ENCODE measurements at places on chromosomes 16 and 17.

DNA sequence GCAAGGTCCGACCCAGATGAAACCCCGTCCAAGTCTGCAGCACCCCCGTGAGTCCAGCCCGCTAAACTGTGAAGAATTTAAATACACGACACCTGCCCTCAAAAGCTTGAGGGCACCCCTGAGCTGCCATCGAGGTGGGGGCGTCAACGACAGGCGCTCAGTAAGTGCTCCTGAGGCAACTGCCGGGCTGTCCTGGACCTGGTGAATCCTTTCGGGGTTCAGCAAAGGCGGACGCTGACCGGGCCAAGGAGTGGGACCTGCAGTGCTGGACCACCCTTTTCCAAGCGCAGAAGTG, 512 bp upstream of the ENDOV start:
- DNase-seq: no peak

GRCh38 chr16:1610899-1611632, 806 bp downstream of the IFT140 start:
- peak; percentile 30 for DNase-seq

DNA sequence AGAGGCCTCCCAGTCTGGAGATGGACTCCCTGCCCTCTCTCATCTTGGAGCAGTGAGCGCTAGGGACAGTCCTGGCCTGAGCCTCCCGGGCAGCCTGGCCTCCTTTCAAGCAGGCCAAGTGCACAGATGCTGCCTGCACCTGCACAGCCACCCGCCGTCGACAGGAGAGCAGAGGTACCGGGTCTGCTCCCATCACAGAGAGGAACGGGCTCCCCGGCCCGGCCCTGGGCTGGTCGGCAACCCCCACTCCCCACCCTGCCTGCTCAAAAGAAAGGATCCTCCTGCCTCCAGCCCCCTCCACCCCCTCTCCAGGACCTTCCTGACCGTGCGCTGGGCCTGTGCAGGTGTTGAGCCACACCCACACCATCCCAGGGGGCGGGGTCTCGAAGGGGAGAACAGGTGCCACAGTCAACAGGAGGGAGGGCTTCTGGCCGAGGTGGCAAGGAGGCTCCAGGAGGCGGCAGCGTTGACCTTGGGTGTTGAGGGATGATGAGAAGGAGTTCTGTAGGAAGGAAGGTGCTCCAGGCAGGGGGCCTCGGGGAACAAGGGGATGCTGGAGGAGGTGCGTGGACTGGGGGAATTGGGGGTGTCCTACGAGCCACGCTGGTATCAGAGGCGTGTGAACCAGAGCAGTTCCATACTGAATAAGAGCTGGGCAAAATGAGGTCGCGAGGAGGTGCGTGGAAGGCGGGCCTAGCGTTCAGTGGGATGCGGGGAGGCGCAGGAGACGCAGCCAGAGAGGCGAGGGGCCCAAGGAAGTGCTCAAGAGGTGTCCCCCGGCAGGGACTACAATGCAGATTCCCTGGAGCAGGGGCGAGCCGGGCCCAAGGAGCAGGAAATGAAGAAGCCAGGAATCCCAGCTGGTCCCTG, 967 bp upstream of the CDH15 start:
- DNase-seq: no peak

DNA sequence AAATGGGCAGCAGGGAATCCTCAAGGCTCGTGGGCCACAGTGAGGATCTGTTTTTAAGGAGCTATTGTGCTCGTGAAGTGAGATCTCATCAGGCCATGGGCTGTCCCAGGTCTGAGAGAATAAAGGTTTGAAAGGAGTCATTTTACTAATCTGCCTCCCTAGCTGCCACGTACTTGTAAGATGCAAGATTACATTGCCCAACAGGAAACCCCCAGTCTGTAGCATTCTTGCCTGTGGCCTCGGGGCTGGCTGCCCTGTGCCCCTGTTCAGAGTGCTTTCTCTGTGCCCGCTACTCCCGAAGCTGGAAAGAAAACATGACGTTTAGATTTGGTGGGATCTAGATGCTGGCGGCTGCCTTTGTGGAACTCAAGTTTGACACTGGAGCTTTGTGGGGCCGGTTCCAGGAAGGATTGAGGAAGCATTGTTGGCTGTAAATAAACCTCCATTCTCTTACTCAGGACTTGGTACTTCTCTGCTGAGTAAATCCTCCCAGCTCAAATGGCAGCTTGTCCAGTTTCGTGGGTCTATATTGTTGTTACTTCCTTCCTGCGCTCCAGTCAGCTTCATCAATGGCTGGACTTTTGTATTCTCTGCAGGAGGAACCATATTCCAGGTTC, 21.2 kb downstream of the SAP30BP start:
- no peak for DNase-seq

DNA sequence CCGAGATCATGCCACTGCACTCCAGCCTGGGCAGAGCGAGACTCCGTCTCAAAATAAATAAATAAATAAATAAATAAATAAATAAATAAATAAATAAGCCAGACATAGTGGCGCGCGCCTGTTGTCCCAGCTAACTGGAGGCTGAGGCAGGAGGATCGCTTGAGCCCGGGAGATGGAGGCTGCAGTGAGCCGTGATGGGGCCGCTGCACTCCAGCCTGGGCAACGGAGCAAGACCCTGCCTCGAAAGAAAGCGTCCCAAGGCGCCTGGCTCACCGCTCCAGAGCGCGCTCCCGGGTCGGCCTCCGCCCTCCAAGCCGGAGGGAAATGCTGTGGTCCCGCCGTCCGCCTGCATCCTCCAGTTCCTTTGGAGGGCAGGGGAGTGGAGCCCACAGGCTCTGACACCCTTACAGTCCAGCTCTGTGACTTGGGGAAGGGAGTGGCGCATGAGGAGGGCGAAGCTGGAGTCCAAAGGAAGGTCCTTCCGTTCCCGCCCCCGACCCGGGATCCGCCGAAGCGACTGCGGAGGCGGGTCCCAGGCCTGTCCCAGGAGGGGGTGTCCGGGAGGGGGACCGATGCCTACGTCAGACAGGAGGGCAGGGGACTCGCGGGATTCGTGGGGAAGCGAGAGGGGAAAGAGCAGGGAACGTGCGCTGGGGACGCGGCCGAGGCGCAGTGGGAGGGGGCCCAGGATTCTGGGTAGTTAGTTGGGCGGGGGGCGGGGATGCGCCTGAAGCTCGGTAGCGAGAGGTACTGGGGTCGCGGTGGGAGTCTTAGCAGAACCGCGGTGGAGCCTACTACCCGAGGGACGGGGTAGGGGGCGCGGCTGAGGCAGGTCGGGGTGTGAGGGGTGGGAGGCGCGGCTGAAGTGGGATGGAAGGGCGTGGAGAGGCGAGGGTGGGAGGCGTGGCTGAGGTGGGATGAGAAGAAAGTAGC, 8.4 kb upstream of the TRPV2 start:
- no peak for DNase-seq

DNA sequence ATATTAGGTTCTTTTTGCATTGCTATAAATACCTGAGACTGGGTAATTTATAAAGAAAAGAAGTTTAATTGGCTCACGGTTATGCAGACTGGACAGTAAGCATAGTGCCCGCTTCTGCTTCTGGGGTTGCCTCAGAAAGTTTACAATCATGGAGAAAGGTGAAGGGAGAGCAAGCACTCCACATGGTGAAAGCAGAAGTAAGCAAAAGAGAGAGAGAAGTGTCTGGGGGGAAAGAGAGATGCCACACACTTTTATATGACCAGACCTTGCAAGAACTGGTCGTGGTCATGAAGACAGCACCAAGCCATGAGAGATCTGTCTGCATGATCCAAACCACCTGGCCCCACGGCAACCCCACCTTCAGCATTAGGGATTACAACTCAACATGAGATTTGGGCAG, 45.4 kb downstream of the KCNJ16 start:
- DNase-seq: no peak

DNA sequence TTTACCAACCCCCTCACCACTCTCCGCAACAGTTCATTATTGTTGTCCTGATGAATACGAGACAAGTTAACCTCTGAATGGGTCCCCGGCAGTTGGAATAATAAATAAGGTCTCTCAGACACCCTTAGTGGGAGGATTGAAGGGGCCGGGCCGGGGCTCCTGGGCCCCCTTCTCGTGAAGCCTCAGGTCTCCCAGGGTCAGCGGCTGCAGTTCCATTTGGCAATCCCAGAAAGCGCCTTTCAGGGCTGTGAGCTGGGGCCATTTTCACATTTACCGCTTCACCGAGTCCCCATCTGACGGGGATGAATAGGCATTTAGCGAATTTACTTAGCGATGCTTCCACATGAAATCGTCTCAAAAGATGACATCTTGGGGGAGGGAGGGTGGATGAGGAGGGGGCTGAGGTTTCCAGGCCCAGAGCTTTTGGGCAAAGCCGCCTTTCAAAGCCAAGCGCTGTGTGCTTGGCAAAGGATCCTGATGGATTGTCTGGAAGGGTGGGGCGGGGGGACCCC, 309.8 kb downstream of the XYLT1 start:
- DNase-seq: no peak

- no peak for DNase-seq
Observed at GRCh38 chr16:22402191-22402590, 27.8 kb upstream of the CDR2 start.

GRCh38 chr17:58488428-58488890, 251 bp upstream of the HSF5 start:
- DNase-seq: no peak

DNA sequence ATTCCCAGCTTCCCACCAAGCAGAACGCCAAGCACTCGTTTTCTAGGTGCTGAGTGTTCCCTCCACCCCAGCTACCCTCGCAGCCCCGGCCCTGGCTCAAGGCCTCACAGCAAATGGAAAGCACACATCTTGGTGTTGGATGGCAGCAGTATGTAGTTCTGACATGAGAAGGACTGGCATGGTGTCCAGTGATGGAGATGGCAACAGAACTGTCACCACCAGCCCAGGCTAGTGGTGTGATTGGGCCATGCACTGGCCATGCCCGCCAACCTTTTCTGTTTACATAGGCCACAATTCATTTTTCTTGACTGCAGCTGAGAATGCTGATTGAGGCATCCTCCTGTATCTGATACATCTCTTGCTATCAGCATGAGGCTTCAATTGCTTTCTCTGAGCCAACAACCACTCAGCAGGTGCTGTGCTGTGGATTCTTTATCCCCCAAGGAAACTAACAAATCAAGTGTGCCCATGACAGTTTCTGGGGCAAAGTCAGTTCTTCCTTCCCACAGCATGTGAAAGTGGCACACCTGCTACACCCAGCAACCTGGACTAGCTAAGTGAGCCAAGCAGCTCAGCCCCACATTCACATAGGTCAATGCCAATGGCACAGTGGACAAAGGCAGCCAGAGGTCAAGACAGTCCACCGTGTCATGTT, 3.8 kb downstream of the SLC12A4 start:
- DNase-seq: no peak

- no peak for DNase-seq
Observed at GRCh38 chr17:64196601-64197000, 66.5 kb downstream of the TEX2 start.

- DNase-seq: no peak
Observed at GRCh38 chr17:70713694-70714093, 544.4 kb downstream of the KCNJ2 start.

GRCh38 chr16:62676306-62676705, 640.1 kb upstream of the CDH8 start:
- DNase-seq: no peak

DNA sequence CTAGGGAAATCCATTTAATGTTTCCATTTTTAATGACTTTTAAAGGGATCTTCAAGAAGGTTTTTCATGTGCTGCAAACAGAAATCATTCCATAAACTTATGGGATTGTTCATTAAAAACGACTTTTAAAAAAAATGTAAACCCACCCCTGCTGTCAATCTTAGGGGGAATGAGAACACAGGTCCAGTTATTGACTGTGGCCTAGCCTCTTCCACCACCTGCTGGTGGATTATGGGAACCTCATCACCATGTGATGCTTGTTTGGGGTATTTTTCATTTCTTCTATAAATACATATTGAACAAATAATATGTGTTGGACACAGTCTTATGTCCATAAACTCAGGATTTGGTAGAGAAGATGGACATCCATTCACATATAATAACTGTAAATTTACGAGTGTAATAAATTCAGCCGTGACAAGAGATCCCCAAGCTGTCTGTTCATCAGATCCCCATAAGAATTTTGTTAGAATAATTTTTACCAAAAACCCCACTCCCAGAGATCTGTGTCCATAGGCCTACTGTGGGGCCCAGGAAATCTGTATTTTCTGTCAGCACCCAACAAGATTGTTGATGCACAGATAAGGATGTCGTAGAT, 42.0 kb upstream of the TMC5 start:
- peak; percentile 26 for DNase-seq

DNA sequence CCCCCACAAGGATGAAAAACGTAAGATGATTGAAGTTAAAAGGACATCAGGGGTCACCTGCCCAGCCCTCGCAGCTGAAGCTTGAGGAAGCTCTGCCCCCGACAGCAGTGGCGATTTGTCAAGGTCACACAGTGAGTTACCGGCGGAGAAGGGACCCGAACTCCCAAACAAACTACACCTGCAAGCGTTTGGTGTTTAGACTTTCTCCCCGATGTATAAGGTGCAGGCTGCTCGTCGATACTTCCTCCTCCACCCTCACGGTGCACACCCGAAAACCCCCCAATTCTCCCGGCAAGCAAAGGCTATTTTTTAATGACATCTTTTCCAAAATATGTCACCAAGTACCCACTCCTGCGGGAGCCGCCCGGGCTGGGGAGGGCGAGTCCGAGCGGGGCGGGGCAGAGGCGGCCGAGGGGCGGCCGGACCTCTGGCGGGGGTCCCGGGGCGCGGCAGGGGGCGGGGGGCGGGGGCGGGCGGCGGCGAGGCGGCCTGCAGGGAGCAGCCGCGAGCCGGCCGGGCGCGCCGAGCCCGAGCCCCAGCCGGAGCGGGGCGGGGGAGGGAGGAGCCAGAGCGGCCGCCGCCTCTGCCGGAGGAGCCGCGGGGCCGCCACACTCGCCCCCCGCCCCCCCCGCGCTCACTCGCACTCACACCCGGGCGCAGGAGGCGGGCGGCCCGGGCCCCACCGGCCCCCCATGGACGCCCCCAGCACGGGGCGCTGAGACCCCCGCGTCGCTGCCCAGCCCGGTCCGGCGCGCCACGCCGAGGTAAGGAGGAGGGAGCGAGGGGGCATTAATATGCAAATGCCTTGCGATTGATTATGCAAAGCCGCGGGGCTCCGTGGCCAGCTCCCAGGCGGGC, at the start of gene THRA:
Gene THRA, plus strand, starts transcription at position 637 of the 858 bp plus-strand sequence. CDS start 11,524 bp downstream, outside the sequence.
- DNase-seq: peak; percentile 37

GRCh38 chr16:62249069-62249468, 212.8 kb upstream of the CDH8 start:
- no peak for DNase-seq

DNA sequence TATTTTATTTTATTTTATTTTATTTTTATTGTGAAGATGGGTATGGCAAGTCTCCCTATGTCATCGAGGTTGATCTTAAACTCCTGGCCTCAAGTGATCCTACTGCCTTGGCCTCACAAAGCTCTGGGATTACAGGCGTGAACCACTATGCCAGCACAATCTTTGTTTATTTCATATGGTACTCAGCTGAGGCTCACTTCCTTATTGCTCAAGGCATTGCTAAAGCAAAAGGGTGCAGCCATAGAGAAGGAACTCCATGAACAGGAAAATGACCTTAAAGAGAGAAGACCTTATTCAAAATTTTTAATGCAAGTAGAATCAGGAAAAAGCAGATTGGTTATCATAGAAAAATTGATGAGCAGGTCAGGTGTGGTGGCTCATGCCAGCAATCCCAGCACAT, 110.6 kb upstream of the RBBP6 start:
- no peak for DNase-seq

GRCh38 chr16:21647562-21648164, 4.7 kb downstream of the IGSF6 start:
- DNase-seq: no peak
